RPMI7951 (cell line): ENCODE measurements at places on chromosomes 12 and 14. TPM values are rescaled to one million over a fixed set of nuclear protein-coding genes. Genes with fewer than 3 reads are reported as not detected.

KRT72 gene
- not detected in 2 replicates for total RNA-seq

SLC38A4 gene
- 0.12 and 0.68 TPM in 2 replicates for total RNA-seq

EIF2S3B gene
- total RNA-seq: 0.29 and 0.36 TPM in 2 replicates

GRCh38 chr12:88307961-88308360 lies 165.9 kb downstream of the TMTC3 start:
- DNase-seq: no peak

- peak; percentile 6 for DNase-seq
These were observed 841.1 kb downstream of the NRXN3 start for GRCh38 chr14:79011091-79011919.

DNA sequence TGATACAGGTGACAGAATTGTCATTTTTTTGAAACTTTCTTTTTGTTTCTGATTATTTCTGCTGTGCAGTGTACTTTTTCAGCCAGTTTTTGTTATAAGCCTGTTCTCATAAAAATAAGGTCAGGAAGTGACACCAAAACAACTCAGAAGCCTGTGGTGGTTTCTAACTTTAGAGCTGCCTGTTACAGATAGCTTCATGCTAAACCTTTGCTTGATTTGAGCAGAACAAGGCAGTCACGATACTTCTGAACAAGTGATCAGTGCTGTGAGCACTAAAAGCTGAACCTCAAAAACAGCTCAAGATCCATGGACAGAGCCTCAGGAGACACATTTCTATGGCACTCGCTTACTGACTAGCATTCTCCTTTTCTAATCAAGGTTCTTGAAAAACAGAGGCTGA lies 82.0 kb downstream of the PRKCH start:
- DNase-seq: no peak

DNA sequence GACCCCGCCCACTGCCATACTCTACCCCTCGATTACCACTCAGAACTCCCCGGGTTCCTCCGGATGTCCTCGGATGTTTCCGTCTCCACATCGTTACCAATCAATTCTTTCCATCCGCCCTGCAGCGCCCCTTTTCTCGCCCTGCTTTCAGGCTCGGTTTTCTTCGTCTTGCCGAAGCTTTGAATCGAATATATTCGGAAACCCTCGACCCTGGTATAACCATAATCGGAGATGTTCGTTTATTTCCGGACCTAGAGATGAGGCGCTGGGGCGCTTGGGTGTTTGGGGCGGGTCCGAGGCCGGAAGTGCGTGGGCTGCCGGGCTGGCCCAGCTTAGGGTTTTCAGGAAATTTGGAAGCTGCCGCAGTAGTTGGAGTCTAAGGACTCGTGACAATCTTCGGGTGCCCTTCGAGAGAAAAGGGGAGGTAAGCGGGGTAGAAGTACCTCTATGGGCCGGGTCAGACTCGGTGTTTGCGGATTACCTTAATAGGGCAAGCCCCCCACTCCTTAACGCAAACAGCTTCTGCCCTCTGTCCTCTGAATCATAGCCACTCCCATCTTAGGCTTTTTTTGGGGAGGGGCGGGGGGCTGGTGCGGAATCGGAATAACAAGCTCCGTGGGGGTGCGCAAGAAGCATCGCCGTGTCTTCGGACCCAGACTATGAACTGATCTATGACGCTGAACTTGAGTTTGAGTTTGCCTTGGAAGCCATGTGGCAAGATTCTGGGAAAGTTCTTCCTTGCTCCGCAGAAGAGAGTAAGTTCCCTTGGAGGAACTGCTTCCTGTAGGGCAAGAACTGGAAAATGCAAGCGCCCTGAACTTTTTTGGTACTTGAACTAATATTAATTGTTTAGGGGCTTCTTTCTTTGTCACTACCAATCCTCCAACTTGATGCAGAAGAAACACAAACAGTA lies at the start of gene C14orf119:
TSS of gene C14orf119 (plus strand) at position 310 of the 913 bp plus-strand sequence. CDS start 2,154 bp downstream, outside the sequence.
- peak; percentile 98 for DNase-seq

- DNase-seq: no peak
These were observed 3.0 kb upstream of the NPFF start for GRCh38 chr12:53510181-53510812.

DNA sequence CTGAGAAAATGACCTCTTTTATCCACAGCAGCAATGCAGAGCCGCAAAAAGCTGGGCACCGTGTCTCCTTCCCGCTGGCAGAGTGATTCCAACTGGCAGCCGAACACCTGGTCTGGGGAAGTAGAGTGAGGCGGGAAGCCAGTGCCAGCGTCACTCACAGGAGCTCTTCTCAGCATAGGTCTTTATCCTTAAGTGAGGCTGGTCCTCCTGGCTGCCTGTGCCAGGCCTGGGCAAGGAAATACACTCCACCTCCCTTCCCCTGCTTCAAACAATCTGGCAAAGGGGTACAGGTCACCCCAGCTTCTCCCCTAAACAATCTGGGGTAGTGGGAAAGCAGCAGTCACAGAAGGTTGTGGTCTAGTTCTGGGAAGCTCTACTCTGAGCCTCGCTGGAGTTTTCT lies 4.8 kb downstream of the ARHGAP9 start:
- DNase-seq: no peak

GRCh38 chr14:101191721-101192660 lies 288.5 kb upstream of the RTL1 start:
- no peak for DNase-seq

- no peak for DNase-seq
These were observed 374.2 kb downstream of the NAV3 start for GRCh38 chr12:78204926-78205325.

GRCh38 chr14:53310412-53310811 lies 157.3 kb upstream of the DDHD1 start:
- DNase-seq: no peak

DNA sequence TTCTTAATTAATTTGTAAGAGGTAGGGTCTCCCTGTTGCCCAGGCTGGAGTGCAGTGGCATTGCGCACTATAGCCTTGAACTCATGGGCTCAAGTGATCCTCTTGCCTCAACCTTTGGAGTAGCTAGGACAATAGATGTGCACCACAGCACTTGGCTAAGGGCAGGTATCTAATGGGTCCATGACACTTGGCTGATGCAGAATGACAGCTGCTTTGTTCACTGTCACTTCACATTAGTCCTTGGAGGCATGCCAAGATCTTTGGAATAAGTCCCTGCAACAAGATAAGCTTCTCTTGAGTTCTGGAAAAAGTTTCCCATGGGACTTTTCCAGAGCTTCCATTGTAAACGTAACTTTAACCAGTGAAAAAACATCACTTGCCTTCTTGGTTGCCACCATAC lies 23.4 kb downstream of the COQ6 start:
- DNase-seq: no peak

DNA sequence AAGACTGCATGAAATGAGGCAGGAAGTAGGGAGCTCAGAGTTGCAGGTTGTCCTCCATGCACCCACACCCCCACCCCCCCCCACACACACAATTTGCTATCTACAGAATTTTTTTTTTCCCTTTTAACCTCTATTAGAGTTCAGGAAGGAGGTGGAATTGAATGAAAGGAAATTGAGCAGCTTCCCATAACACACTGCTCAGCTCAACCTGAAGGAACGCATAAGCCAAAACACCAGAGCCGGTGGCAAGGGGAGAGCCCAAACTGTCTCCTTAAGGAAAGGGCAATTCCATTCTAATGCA lies 74.1 kb downstream of the NUAK1 start:
- no peak for DNase-seq

DNA sequence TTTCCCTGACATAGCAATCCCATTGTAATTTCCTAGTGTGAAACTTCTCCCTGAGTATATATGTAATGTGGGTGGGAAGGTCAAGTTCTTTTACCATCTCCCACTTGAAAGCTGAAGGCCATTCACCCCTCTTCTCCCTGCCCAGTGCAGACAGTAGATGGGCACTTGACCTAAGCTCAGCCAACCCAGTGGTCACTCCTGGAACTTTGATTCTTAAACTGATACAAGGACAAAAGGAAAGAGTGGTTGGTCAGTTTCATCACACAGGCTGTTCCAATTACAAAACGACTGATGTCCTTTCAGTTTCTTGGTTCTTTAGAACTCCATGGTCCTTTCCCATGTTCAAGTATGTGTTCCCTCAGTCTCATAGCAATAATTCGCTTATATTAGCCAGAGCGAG lies 8.4 kb upstream of the APOLD1 start:
- no peak for DNase-seq

GRCh38 chr12:45852508-45852907 lies 123.0 kb downstream of the ARID2 start:
- DNase-seq: no peak

DNA sequence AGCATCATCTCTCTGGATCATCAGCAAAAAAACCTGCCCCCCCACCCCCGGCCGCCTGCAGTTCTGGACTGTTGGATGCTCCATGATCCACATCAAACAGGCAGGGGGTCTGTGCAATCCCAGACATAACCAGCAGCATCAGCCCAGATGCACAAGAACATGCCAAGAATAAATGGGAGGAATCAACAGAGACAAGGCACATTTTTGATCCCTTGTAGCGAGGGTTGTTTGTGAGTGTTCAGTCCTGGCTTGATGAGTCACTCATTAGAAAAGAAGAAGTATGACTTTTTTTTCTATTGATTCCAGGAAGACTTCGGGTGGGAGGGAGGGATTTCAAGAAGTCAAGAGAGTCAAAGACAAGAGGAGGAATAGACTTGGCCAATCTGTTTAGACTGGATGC lies 244.2 kb downstream of the KSR2 start:
- DNase-seq: peak; percentile 42
